Natural killer cell (primary cell): ENCODE measurements at places on chromosomes 2 and 18.
A peak's percentile ranks its signal among the peaks of the same experiment; 100 is the strongest.

DNA sequence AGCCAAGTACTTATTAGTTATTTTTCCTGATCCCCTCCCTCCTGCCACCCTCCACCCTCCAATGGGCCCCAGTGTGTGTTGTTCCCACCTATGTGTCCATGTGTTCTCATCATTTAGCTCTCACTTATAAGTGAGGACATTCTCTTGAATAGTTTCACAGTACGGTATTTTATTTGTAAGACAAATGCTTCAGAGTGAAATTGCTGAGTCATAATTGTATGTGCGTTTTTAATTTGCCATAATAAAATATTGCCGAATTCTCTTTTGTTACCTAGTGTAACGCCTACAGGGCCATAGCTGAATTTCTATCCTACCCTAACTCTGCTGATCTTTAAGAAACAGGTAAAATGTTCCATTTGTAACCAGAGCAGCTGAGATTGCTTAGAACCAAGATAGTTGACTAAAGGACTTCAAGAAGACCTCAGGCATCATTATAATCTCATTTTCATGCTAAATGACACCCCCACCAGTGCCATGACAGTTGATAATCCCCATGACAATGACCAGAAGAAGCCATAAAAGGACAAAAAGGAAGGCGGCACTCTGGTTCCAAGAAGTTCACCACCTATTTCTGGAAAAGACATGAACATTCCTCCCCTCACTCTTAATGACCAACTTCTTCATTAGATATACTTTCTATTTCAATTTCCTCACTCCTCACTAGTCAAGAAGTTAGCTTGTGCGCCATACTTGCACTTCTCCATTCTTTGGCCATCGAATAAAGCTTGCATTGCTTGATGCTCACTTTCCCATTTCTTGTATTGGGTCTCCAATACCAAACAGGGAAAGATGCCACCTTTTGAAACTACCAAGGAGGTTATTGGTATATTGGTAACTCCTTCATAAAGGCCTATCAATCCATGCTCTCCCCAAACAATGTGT lies 18.4 kb downstream of the SCN9A start:
- no peaks in the 10 kb centered on the region for H3K4me1 ChIP-seq
- no peaks in the 10 kb centered on the region for H3K36me3 ChIP-seq
- no peak overlapping the region for H3K4me3 ChIP-seq
- no peak overlapping the region for H3K27ac ChIP-seq

DNA sequence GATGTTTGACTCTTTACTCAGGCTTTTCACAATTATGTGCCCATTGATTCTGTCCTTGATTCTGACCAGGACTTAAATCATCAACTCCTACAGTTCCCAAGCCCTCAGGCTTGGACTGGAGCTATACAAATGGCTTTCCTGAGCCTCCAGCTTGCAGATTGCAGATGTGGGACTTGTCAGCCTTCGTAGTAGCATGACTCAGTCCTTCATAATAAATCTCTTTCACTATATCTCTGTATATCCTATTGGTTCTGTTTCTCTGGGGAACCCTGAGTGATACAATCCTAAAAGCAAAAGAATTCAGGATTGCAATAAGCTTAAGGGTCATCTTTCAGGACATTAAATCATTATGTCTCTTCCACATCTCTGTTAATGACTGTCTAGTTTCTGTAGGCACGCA lies 356.6 kb downstream of the RIT2 start:
- H3K4me1 ChIP-seq = no peaks in the 10 kb centered on the region
- H3K27ac ChIP-seq = no peak overlapping the region
- H3K4me3 ChIP-seq = no peak overlapping the region
- H3K27me3 ChIP-seq = no peaks in the 10 kb centered on the region
- H3K36me3 ChIP-seq = no peaks in the 10 kb centered on the region
- DNase-seq = no peak

GRCh38 chr2:66840321-66841002 lies 405.5 kb downstream of the MEIS1 start:
- H3K4me1 ChIP-seq = no peaks in the 10 kb centered on the region
- DNase-seq = no peak
- no peak overlapping the region for H3K4me3 ChIP-seq
- H3K27me3 ChIP-seq = no peaks in the 10 kb centered on the region
- H3K36me3 ChIP-seq = no peaks in the 10 kb centered on the region
- no peak overlapping the region for H3K27ac ChIP-seq

DNA sequence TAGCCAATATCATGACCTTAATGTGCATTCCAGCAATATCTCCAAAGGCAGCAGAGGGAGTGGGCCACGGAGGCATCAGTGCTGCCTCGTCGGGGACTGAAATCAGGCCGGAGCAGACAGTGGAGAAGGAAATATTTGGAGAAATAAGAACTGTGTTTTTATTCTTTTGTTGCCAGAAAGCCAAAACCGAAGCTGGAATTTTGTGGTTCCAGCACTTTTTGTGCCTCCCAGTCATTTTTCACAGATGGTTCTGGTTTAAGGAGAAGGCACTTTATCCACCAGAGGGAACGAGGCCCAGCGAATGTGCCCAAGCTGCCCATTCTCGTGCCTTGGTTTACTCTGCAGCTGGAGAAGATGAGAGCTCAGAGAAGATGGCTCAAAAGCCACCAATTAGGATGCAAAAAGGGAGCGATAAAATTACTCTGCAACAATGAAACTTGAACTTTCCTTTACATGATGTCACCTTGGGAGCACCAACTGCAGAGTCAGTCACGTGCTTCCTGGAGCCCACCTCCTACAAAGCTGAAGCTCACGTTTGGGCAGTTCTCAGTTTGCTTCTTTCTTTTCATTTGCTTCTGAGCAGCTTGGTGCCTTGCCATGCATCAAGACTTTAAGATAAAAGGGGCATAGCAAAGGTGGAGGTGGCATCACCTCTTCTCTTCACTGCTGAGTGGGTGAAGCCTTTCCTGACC lies 288.7 kb downstream of the LPIN1 start:
- no peak overlapping the region for H3K27ac ChIP-seq
- H3K4me1 ChIP-seq = peaks cover 20% of the 10 kb centered on the region
- H3K36me3 ChIP-seq = no peaks in the 10 kb centered on the region
- H3K4me3 ChIP-seq = no peak overlapping the region
- DNase-seq = no peak

- H3K36me3 ChIP-seq = no peaks in the 10 kb centered on the region
- H3K27me3 ChIP-seq = no peaks in the 10 kb centered on the region
- H3K27ac ChIP-seq = no peak overlapping the region
- no peaks in the 10 kb centered on the region for H3K4me1 ChIP-seq
- no peak overlapping the region for H3K4me3 ChIP-seq
- no peak for DNase-seq
Observed at GRCh38 chr2:48210189-48210588, 303.9 kb upstream of the FBXO11 start.

GRCh38 chr18:44869533-44869932 lies 188.8 kb downstream of the SETBP1 start:
- peaks cover 13% of the 10 kb centered on the region for H3K4me1 ChIP-seq
- H3K27ac ChIP-seq = no peak overlapping the region
- H3K27me3 ChIP-seq = no peaks in the 10 kb centered on the region
- no peaks in the 10 kb centered on the region for H3K36me3 ChIP-seq

- no peaks in the 10 kb centered on the region for H3K27me3 ChIP-seq
- peaks cover 10% of the 10 kb centered on the region for H3K36me3 ChIP-seq
- no peak overlapping the region for H3K4me3 ChIP-seq
- no peak overlapping the region for H3K27ac ChIP-seq
- DNase-seq = no peak
- H3K4me1 ChIP-seq = peaks cover 29% of the 10 kb centered on the region
Observed at GRCh38 chr2:236571145-236571544, 1.5 kb downstream of the ACKR3 start.

- peaks cover 58% of the 10 kb centered on the region for H3K36me3 ChIP-seq
- DNase-seq = no peak
- no peaks in the 10 kb centered on the region for H3K27me3 ChIP-seq
Observed at GRCh38 chr2:143231254-143231645, 102.0 kb downstream of the ARHGAP15 start.

DNA sequence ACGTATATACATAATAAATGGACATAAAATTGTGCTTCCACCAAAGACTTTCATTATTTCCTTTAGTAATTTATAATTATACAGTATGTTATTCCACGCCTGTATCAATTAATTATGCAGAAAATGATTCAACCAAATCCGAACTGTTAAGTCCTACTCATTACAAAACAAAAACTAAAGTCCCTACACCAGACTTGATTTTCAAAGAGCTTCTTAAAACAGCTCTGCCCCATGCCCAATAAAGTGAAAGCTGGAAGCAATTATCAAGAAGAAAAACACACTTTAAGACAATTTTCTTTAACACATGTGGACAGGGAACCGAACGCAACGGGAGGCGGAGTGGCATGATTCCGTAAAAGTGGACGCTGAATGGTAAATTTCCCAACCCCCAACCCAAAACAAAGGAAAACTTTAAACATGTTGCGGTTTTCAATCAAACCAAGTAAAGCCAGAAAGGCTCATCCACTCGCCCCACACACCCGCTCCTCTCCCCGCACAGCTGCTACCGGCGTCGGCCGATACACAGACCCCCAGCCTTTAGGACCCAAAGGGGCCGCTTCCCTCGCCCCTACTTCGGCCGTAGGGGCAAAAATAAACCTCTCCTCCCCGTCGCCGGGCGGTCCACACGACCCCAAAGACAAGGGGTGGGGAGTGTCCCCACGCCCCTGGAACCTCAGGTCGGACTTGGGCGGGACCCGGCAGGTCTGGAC lies 705 bp downstream of the YES1 start:
- no peaks in the 10 kb centered on the region for H3K36me3 ChIP-seq
- peak overlapping the region; percentile 95 for H3K4me3 ChIP-seq
- H3K27ac ChIP-seq = peak overlapping the region; percentile 93
- H3K4me1 ChIP-seq = peaks cover 47% of the 10 kb centered on the region
- no peaks in the 10 kb centered on the region for H3K27me3 ChIP-seq

- H3K36me3 ChIP-seq = no peaks in the 10 kb centered on the region
- no peaks in the 10 kb centered on the region for H3K4me1 ChIP-seq
- no peaks in the 10 kb centered on the region for H3K27me3 ChIP-seq
- DNase-seq = no peak
Observed at GRCh38 chr18:39870591-39870990, 2084.4 kb upstream of the PIK3C3 start.

- H3K4me3 ChIP-seq = no peak overlapping the region
- H3K36me3 ChIP-seq = no peaks in the 10 kb centered on the region
- H3K4me1 ChIP-seq = no peaks in the 10 kb centered on the region
Observed at GRCh38 chr2:227079726-227080125, 84.3 kb downstream of the COL4A4 start.

DNA sequence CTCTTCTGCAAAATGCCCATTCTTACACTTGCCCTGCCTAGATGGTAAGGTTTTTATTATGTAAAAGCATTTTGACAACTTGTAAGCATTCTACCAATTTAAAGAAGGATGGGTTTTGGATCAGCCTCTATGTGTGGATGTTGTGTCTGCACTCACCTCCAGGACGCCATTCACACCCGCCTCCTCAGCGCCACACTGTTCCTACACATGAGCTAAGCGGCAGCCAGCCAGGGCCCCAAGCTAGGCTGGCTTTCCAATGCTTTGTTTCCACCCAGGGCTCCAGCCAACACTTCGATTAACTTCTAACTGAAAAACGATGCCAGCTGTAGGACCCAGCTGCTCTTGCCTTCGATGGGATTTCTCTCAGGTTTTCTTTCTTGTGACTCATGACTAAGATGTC lies 73.3 kb upstream of the FZD7 start:
- no peak overlapping the region for H3K4me3 ChIP-seq
- DNase-seq = no peak

GRCh38 chr18:3463051-3463450 lies 13.1 kb downstream of the TGIF1 start:
- DNase-seq = no peak
- peaks cover 6% of the 10 kb centered on the region for H3K36me3 ChIP-seq
- H3K27me3 ChIP-seq = no peaks in the 10 kb centered on the region
- no peak overlapping the region for H3K4me3 ChIP-seq
- peaks cover 9% of the 10 kb centered on the region for H3K4me1 ChIP-seq
